ENCODE measurements at places on chromosomes 7 and 10. TPM values are rescaled to one million over a fixed set of nuclear protein-coding genes. Genes with fewer than 3 reads are reported as not detected.

ADARB2 gene
- total RNA-seq = 4.4 TPM

HGF gene
- total RNA-seq = not detected

RNF148 gene
- total RNA-seq = not detected

CD36 gene
- total RNA-seq = not detected

SAMD9 gene
- total RNA-seq = 38.4 TPM

SSC4D gene
- 0.23 TPM for total RNA-seq

AHR gene
- total RNA-seq = 50.9 TPM
